ENCODE measurements at places on chromosomes 1 and 21.
A peak's percentile ranks its signal among the peaks of the same experiment; 100 is the strongest.

DNA sequence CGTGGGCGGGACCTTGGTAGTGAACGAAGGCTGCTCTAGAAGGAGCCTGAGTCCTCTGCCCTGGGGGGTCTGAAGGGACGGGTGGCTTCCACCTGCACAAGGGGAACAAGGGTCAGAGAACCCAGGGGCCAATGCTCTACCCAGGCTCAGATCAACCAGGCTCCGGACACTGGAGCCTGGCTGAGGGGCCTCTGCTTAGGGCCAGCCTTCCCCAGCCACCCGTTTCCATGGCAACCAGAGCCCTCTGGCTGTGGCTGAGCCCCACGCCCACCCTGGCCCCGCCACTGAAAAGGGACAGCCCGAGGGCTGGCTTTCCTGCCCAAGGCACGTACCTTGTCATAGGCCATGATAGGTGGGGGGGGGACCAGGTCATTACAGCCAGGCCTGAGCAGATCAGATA lies 724.6 kb downstream of the PTPRU start:
- DNase-seq: no peak

DNA sequence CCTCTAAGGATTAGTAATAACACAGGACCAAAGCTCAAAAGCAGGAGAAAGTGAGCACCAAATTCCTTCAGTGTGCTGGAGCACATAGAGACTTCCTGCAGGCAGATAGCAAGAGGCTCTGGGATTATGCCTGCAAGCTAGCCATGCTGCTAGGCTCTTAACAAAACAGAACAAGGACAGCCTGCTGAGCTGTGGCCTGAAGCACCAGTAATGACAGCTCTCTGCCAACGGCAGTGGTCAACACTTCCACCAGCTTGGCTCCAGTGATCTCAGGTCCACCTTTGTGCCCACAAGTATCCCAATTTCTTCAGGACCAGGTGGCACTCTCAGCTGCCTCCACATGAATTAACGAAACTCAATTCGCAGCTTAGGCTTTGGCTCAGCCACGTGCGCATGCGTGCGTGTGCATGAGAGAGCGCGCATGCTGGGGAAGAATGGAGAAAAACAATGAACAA lies 64.2 kb downstream of the SLC45A1 start:
- DNase-seq: peak; percentile 56

DNA sequence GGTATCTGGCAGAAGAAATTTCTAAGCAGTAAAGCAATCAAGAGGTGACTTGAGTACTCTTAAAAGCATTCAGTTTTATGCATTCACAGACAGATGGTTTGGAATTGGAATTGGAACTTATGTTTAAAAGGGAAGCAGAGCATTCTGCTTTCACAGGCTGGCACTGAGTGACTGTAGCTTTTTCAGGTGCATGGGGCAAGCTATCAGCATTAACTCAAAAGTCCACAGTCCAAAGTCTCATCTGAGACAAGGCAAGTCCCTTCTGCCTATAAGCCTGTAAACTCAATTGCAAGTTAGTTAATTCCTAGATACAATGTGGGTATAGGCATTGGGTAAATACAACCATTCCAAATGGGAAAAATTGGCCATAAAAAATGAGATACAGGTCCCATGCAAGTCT lies 1620.3 kb downstream of the MRPL39 start:
- DNase-seq: no peak

GRCh38 chr1:23910144-23910543 lies 3.0 kb downstream of the CNR2 start:
- DNase-seq: no peak

GRCh38 chr21:34878501-34878900 lies 170.6 kb downstream of the RUNX1 start:
- DNase-seq: peak; percentile 33

DNA sequence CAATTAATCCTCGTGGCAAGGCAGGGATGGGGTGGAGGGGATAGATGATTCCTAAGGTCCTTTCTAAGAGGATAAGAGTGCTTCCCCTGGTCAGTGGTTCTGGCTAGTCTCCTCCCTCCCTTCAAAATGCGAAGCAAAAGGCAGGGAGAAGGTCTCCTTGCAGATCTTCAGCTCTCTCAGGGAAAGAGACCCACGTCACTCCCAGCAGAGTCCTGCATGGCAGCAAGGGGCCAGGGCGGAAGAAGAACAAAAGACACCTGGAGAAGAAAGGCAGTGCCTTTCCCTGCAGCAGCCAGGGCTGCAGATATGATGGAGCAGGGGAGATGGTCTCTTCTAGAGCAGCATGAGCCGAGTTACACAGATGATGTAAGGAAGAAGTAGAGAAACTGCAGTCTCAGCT lies 29.6 kb upstream of the SLAMF9 start:
- no peak for DNase-seq

- no peak for DNase-seq
These were observed 24.9 kb upstream of the AXDND1 start for GRCh38 chr1:179340918-179341317.

- peak; percentile 23 for DNase-seq
These were observed 34.8 kb downstream of the CLCA1 start for GRCh38 chr1:86503406-86504136.

- peak; percentile 71 for DNase-seq
These were observed 688.9 kb upstream of the ADGRL2 start for GRCh38 chr1:81111818-81112217.

GRCh38 chr21:38179511-38179910 lies 77.3 kb upstream of the KCNJ15 start:
- DNase-seq: peak; percentile 25

DNA sequence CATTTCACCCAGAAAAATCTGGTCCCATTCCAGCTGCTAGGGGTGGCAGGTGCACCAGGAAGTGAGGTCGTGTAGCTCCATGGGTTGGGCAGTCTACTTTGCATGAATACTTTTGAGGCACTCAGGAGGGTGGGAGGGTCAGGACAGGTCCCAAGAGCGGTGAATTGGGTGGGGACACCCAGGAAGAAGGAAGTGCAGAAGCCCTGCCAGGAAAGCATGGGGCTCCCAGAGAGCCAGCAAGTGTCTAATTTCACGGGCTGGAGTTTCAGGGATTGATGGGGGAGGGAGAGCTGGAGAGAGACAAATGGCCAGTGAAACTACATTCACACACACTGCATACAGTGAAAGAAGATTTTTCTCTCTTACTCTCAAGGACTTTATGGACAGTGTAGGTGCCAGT lies 137.8 kb downstream of the GALNT2 start:
- DNase-seq: no peak

GRCh38 chr1:12711536-12711935 lies 4.4 kb upstream of the AADACL3 start:
- peak; percentile 80 for DNase-seq

GRCh38 chr1:10693497-10694273 lies 102.8 kb downstream of the CASZ1 start:
- DNase-seq: peak; percentile 40

DNA sequence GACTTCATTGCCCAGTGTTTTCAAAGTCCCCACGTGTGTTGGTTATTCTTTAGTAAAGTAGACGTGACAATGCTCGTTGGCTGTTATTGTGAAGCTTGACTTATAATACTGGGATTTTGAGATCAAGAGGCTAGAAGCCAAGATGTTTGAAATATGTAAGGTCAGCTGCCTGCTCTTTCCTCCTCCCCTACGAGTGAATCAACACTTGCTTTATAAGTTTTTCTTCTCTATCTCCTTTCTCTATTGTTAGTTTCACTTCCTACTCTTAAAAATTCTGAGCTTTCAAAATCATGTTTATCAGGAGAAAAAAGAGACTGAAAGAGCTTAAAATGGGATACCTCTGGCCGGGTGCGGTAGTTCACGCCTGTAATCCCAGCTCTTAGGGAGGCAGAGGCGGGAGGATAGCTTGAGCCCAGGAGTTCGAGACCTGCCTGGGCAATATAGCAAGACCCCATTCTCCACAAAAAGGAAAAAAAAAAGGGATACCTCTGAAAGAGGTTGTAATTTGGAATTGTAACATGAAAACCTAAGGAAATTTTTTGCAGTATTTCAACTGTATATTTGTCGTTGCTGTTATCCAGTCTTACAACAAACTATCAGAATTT lies 72.0 kb downstream of the EPB41 start:
- DNase-seq: no peak

DNA sequence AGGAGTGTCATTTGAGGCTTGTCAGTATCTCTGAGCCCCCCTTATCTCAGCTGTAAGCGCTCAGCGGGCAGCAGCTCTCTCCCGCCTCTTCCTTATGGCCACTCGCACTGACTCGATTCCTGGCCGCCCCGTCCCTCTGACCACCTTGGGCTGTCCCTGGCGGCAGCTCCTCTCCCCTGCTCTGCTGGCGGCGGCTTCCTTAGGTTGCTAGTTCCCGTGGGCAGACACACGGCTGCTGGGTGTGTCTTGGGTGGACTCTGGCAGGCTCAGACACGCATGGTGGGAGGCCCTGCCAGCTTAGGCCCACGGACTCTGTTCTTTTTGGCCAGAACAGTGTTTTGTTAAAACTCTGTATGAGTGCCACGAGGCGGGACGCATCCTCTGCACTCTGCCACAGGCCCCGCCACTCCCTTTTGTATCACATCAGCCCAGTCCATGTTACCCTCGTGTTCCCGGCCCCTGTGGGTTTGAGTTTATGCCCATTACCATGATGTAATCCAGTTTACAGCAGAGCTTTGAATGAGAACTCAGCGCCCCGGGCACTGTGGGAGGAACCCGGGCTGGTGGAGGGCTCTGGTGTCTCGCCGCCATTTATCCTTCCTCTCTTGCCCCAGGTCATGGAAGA lies 45.9 kb downstream of the COQ8A start:
- DNase-seq: no peak

DNA sequence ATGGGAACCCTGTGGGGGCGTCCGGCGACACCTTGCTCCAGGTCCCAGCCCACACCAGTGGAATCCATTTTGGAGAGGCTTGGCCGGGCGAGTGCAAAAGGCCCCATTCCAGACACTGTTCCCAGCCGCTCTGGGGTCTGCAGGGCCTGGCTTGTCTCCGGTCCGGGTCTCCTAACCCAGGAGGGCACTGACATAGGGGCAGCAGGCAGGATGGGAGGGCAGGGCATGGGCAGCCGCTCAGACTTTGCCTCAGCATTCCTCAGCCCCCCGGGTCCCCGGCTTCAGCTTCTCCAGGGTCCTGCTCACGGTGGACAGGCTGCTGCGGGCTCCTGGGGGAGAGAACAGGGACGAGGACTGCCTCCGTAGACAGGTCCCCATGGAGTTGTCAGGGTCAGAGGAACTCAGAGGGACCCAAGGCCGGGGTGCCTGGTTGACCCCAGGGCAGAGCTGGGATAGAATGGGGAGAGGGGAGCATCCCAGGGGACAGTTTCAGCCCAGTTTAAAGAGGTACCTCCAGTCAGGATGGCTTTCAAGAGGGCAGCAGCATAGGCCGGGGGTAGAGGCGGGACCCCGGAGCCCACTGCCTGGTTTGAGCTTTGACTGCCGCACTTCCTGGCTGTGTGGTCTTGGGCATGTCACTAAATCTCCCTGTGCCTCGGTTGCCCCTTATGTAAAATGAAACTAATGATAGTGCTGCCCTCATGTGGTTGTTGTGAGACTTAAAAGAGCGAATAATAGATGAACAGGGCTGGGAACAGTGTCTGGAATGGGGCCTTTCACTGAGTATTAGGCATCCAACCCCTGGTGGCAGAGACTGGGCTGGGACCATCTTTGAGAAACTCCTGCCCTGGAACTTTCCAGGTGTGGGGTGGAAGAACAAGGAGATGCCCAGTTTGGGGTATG lies 3.7 kb downstream of the KNCN start:
- peak; percentile 68 for DNase-seq

- no peak for DNase-seq
These were observed 1.7 kb downstream of the SLC19A1 start for GRCh38 chr21:45540601-45540970.

DNA sequence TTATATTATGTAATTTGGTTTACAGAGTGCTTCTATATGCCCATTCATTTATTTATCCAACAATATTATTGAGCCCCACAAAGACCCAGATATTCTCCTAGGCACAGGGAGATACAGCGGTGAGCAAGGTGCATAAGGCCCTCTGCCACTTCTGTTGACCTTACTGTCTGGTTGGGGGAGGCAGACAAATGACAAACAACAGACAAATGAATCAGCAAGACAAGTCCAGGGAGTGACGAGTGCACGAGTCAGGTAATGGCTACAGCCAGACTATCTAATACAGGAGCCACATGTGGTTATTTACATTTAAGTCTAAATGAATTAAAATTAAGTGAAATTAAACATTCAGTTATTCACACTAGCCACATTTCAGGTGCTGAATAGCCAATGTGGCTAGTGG lies 22.0 kb upstream of the BCAR3 start:
- no peak for DNase-seq

- DNase-seq: no peak
These were observed 788.4 kb upstream of the PRMT6 start for GRCh38 chr1:106268070-106268469.

- DNase-seq: peak; percentile 51
These were observed 495 bp upstream of the NTRK1 start for GRCh38 chr1:156860113-156860627.

- DNase-seq: peak; percentile 97
These were observed 24.7 kb downstream of the CLIC4 start for GRCh38 chr1:24769656-24770651.

DNA sequence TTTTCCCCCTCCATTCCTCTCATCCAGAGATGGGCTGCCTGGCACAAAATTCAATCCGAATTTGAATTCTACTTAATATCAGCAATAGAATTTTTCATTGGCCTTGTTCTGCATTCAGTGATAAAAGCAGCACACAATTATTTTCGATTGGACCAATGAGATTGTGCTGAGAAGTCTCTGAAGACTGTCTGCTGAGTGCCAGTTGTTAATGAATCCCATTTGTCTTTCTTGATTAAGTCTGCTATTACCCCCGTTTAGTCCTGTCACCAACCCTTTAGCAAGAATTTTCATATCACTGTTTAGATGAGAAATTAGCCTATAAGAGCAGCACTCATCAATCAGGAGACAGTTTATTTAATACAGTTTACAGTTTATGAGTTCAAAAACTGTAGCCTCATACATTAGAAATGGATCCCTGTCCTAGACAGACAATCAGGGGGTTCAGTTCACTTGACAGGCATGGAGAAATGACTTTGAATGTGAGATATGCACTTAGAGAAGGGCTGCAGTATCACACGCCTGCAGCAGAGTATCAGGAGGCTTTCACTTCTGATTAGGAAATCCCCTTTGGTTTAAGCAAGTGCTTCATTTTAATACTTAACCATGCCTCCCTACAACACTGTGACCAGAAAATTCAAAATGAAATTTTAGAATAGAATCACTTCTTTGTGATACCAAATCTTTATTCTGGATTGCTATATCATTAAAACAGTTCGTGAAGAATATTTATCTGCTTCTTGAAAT lies 304.7 kb upstream of the PTBP2 start:
- DNase-seq: no peak

DNA sequence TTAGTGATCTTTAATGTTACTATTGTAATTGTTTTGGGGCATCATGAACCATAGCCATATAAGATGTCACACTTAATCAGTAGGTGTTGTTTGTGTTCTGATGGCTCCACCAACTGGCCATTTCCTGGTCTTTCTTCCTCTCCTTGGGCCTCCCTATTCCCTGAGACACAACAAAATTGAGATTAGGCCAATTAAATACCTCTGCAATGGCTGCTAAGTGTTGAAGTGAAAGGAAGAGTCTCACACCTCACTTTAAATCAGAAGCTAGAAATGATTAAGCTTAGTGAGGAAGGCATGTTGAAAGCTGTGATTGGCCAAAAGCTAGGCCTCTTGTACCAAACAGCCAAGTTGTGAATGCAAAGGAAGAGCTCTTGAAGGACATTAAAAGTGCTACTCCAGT lies 30.7 kb downstream of the PPP2R5A start:
- peak; percentile 45 for DNase-seq
